Tibial nerve (tissue), 4 donors: ENCODE measurements at places on chromosomes 2 and 18. TPM values are rescaled to one million over a fixed set of nuclear protein-coding genes. Genes with fewer than 3 reads are reported as not detected.

The KANSL1L gene
- total RNA-seq, result 141 TPM

DNA sequence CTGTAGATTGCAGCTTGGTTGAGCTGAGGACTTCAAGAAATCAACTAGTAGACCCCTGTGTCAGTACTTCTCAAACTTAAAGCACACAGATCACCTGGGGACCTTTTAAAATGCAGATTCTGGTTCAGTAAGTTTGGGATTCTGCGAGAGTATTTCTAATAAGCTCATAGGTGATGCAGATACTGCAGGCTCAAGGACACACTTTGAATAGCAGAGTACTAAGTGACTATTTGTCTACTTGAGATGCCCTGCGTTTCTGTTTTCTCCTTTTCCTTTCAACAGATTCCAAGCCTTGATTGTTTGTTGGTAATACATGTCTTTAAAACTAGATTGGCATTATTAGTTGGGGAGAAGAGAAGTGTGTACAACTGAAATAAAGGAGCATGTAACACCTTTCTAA, 6.7 kb downstream of the MIB1 start:
- H3K27ac ChIP-seq, result no peak overlapping the region
- no peak for DNase-seq
- H3K27me3 ChIP-seq, result no peaks in the 10 kb centered on the region

DNA sequence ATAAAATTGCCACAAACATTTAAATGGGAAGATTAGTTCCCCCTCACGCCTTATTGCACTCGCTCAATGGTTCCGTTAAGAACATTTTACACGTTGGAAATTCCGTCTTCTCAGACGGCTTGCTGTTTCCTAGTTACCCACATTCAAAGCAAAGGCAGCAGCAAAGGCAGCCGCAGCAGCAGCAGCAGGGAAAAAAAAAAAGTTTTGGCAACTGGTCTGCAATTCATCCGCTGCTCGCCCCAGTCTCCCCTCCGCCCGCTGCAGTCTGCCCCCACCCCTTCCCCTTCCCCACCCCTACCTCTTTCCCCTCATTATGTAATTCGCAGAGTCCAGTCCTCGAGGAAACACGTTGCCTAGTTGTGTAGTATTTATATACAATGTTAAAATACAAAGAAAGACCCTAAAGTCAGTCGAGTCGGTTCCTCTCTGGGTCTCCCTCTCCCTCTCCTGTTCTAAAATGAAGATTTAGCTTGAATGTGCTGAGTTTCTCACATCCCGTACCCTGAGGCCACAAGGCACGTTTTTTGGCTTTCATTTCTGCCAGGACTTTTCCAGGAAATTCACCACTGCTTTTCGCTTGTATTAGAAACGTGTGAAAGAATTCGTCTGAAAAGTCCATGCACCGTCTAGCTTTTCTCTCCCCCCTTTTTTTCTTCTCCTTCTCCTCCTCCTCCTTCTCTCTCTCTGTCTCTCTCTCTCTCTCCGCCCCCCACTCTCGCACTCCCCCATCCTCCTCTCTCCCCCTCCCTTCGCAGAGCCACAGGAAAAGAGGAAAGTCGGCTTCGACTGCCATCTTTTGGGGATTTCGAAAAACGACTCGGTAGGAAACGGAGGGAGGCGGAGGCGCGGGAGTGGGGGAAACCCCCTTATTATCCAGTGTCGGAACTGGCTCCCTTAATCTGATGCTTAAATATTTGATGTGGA, 140.0 kb downstream of the MEIS1 start:
- DNase-seq, result peak; percentile 56
- peak overlapping the region; percentile 12 for H3K27ac ChIP-seq
- peak overlapping the region; percentile 44 for H3K4me3 ChIP-seq
- peaks cover 7% of the 10 kb centered on the region for H3K36me3 ChIP-seq
- peaks cover 23% of the 10 kb centered on the region for H3K4me1 ChIP-seq

GRCh38 chr2:19786408-19787058, 115.2 kb downstream of the TTC32 start:
- no peak overlapping the region for H3K27ac ChIP-seq
- no peak for DNase-seq
- H3K27me3 ChIP-seq, result no peaks in the 10 kb centered on the region

DNA sequence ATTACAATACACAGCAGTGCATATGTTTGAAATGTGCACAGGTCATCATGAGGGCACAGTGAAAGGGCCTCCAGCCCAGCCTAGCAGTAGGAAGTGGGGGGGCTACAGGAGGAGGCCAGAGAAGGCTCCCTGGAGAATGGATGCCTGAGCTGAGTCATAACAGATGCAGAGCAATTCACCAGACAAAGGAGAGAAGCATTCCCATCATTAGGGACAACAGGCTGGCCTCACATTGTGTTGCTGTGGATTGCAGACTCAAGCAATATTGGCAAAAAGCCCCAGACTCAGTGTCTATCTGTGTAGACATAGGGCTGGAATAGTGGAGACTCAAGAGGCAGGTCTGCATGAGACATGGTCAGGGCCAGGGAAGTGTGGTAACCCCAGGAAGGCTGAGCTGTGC, 329.9 kb downstream of the DLGAP1 start:
- no peak overlapping the region for H3K27ac ChIP-seq
- H3K36me3 ChIP-seq, result no peaks in the 10 kb centered on the region
- no peak overlapping the region for H3K4me3 ChIP-seq
- H3K4me1 ChIP-seq, result no peaks in the 10 kb centered on the region
- peak; percentile 27 for DNase-seq

DNA sequence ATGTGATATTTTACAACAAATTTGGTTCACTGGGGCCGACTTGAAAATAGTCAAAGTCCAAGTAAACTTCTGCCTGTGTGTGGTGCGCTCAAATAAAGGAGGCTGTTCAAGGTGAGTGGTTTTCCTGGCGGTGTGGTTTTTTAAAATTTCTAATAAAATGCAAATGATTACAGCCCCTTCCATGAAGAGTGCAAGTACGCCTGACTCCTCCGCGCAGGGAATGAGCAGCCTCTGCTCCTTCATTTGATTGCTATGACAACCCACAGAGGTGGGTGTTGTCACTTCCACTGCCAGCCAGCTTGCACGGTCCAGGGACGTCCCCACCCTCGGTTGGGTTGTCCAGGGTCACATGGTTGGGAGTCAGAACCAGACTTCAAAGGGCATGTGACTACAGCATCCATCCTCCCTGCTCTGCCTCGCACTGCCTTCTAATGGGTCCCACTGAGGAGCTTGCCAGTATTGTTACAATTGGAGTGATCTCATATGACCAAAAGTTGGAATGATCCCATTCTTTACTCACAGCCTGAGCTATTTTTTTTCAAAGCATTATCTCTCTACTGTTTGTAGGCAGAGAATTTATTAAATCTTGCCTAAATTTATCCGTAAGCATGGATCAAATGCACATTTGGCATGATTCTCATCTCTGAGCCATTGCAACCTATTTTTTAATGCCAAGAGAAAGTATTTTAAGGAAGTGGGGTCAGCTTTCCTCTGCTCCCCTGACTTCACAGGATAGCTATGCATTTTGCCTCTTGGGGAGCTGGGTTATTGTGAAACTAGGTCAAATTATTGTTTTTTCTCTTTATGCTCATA, 121.3 kb downstream of the AGAP1 start:
- H3K36me3 ChIP-seq, result no peaks in the 10 kb centered on the region
- no peaks in the 10 kb centered on the region for H3K27me3 ChIP-seq
- peak overlapping the region; percentile 28 for H3K27ac ChIP-seq
